ENCODE measurements at places on chromosomes 3 and 15.

DNA sequence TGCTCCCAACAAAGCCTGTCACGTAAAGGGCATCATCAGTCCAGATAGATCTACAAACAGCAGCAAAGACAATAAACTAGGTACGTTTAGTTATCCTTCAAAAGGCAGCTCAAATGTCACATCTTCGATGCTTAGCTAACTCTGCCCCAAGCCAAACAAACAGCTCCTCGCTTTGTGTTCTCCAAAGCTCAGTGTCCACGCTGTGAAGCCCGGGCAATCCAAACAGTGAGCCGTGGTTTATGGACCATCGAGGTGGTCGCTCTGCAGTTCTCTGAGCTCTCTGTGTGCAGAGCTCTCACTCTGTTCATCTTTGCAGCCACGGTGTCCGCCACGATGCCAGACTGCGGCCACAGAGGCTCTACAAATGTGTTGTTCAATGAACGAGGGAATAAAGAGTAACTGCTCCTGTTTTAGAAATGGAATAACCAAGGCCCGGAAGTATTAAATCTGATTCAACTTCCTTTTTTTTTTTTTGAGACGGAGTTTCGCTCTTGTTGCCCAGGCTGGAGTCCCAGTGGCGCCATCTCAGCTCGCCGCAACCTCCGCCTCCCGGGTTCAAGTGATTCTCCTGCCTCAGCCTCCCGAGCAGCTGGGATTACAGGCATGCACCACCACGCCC lies 117.2 kb upstream of the FAM174B start:
- peak; percentile 60 for DNase-seq

GRCh38 chr15:43274136-43274535 lies 7.4 kb upstream of the TGM5 start:
- peak; percentile 85 for DNase-seq

DNA sequence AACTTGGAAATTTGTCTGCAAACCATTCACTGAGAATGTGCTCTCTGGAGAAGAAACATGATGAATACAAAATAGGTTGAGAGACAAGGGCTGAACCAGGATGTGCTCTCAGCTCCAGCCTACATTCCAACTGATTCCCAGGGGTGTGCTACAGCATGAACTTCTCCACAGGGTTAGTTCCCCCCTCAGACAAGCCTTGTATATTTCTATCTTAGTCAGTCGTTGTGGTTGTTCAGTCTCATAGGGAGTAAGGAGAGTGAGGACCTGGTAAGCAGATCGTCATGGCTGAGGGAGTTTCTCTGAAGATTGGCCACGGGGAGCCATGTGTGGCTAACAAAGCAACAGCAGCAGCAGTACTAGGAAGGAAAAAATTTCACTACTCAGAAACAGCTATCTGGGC lies 919.7 kb upstream of the CADM2 start:
- no peak for DNase-seq

DNA sequence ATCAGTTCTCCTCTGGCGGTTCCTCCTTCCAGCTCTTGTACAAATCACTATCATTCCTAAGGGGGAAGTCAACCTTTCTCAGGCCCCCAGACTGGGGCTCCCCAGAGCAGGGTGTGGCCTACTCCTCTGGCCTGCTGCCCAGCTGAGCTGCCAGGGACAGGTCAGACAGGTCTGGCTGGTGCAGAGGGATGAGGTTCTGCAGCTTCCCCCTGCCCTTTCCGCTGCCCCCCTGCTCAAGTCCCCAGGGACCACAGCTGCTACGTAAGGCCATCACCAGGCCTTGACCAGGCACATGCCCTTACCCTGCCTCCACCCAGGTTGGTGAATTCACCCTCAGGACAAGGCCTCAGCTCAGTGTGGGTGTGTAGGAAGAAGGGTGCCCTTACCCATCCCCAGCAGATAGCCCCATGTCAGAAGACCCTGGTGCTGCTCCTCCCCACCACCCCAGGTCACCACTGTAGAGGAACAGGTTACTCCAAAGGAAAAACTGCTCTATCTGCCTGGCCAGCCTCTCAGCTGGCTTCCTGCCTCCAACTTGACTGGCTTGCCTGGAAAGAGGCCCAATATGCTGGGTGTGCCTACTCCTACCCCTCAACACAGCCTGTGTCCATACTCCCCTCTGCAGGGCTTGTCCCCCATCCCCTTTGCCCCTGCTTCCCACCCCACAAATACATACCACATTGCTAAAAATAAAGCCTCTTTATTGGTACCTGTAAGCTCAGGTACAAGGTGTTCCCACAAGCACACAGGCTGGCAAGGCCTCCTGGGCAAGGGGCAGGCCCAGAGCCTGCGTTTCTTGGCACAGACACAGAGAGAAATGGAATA lies 12.0 kb downstream of the CSRNP1 start:
- DNase-seq, result peak; percentile 91

GRCh38 chr3:4741106-4741403 lies 238.2 kb upstream of the BHLHE40 start:
- no peak for DNase-seq

- DNase-seq, result no peak
Measured at GRCh38 chr3:108447096-108447847, 63.1 kb downstream of the MYH15 start.

DNA sequence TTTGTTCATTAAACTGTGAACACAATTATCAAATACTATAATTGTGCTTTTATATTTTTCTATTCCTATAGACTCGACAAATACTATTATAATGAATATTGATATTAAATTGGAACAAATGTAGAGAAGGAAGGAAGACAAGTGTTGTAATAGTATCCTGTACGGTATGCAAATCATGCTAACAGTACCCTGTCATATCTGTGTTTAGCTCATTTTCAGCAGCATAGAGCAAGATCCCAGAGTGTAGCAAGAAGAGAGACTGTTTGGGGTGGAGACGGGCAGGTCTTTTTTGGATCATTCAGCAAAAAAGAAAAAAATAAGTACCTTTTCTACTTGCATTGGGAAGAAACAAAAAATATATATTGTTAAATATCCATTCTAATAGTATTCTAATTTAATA lies 224.1 kb downstream of the TPRG1 start:
- no peak for DNase-seq

DNA sequence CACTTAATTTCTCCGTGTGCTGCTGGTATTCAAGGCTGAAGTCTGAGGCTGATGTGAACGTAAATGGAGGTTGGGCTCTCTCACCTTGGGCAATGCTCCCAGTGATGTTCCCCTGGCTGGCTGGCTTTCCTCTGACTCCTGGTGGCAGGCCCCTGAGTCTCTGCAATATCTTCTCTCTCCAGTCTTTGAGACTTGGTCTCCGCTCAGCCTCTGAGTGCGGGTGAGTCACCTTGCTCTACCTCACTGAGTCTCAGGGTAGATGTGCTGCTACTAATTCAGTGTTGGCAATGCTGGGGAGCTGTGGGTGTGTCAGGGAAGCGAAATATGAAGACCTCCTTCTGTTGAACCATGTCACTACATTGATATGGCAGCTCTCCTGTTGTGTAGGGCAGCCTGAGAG lies 31.3 kb upstream of the TRIM59 start:
- no peak for DNase-seq

- DNase-seq, result no peak
Measured at GRCh38 chr3:114376516-114377185, 82.8 kb downstream of the TIGIT start.

- no peak for DNase-seq
Measured at GRCh38 chr15:57589281-57589680, 2.4 kb upstream of the MYZAP start.

- no peak for DNase-seq
Measured at GRCh38 chr15:46786590-46787285, 930.6 kb upstream of the SEMA6D start.

DNA sequence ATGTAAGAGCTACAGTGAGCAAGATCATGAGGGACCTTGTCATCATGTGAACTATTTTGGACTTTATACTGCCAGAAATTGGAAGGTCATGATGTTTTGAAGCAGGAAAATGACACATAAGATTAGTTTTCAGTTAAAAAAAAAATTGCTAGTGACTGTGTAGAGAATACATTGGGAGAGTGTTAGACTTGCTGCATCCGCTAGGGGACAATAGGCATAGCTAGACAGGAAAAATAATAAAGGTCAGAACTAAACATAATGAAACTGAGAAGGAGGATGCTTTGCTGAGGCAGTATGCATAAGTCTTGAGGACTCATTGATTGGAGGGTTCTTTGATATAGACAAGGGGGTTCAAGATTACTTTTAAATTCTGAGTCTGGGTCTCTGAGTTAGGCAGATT lies 275.8 kb upstream of the KCNH8 start:
- DNase-seq, result no peak

DNA sequence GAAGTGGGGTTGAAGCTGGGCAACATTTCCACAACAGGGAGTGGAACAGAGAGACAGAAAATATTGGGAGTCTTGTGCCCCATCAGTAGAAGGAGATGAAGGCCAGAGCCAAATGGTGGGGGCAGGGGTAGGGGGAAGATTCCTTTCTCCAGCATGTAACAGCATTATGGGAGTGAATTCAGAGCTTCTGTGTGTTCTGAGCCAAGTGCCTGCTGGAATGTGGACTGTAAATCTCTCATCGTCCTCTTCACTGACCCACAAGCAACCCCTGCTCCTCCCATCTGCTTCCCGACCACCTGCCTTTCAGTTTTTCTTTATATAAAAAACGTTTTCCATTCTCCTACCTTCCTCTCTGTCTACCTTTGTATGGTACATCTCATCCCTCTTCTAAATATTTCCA lies 344.2 kb upstream of the TPRG1 start:
- DNase-seq, result no peak

GRCh38 chr15:81869161-81869954 lies 176.5 kb downstream of the MEX3B start:
- DNase-seq, result no peak

DNA sequence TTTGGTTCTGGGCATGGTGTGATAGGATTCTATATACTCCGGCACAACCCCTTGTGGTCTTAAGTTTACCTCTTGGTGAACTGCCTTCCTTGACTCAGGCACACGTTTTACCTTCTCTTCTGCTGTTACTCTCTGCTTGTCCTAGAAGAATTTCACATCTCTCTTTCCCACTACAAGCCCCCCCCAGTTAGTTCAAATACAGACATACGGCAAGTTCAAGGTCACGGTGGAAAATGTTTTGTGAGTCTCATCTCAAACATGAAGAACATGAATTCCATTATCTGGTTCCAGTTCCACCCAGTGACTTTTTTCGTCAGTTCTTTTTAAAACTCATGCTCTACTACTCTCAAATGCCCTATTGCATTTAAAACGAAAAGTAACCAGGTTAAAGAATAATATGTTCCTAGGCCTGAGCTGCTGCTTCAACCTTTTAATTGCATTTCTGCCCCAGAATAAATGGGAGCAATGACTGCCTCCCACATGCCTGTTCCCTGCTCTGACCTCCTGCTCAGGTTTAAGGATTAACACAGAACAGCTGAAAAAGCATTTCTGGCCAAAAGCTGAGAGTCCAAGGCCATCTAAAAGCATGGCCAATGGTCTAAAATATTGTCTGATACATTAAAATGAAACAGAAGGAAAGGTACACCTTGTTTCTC lies 132.8 kb downstream of the OSBPL10 start:
- DNase-seq, result no peak

GRCh38 chr3:160968761-160969160 lies 136.4 kb downstream of the B3GALNT1 start:
- DNase-seq, result no peak

DNA sequence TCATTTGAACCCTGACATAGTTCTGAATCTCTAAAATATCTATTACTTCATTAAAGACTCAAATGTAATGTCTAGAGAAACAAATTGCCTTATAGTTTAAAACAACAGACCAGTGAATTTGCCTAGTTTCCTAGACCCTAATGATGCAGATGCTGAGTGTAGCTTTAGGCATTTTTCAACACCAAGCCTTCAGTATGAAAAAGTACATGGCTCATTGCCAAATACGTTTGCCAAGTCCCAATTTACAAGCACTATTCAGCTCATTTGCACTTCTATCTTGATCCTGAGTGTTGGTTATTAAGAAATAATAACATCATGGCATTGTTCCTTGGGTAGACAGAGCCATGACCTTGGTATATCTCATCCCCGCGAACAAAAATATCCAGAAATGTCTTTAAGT lies 46.8 kb downstream of the EOMES start:
- no peak for DNase-seq

DNA sequence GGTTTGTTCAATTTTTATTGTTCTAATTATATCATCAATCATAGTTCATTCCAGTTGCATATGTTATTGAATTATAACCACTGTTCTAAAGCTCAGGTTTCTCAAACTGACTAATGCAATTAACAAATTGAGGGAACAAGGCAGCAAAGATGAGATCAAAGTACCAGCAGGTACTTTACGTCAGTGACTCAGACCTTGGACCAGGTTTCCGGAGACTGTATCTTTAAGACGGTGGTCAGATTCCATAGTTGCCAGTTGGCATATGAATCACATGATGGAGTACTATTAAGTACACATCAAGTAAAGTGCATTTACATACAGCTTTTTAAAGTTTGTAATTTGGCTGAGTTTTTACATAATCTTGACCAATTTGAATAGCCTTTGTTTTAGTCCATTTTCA lies 583.6 kb upstream of the ROBO2 start:
- DNase-seq, result no peak

DNA sequence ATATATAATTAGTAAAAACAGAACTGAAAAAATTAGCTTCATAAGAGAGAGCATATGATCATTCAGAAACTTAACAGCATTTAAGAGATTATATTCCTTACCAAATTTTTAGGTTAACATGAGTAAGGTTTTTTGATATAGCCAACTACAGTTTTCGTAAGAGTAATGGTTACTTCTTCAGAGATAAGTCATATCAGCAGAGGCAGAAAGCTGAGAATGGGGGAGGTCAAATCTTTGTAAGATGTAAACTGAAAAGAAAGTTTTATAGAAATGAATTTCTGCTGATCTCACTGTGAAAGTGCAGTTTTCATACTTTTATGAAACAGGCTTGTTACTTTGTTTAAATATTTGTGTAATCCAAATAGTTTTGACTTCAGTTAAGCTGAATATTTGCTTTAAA lies 193.3 kb downstream of the ZBTB20 start:
- no peak for DNase-seq

DNA sequence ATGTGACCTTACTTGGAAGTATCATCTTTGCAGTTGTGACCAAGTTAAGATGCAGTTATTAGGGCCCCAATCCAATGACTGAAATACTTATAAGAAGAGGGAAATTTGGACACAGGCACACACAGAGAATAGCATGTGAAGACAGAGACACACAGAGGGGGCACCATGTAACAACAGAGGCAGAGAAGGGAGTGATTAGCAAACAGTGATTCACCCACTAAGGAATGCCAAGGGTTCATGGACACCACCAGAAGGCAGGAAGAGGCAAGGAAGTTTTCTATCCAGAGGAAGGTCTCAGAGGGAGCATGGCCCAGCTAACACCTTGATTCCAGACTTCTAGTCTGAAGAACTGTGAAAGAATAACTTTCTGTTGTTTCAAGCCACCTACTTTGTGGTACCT lies 25.0 kb downstream of the SIDT1 start:
- DNase-seq, result no peak

- no peak for DNase-seq
Measured at GRCh38 chr15:38512901-38513300, 51.7 kb downstream of the RASGRP1 start.

Data from mesenteric fat pad (tissue), 1 donor.